Skin of body (tissue), 3 donors: ENCODE measurements at places on chromosomes 16 and 17.

GRCh38 chr17:66398617-66399016 is 96.2 kb downstream of the PRKCA start:
- DNase-seq = no peak

DNA sequence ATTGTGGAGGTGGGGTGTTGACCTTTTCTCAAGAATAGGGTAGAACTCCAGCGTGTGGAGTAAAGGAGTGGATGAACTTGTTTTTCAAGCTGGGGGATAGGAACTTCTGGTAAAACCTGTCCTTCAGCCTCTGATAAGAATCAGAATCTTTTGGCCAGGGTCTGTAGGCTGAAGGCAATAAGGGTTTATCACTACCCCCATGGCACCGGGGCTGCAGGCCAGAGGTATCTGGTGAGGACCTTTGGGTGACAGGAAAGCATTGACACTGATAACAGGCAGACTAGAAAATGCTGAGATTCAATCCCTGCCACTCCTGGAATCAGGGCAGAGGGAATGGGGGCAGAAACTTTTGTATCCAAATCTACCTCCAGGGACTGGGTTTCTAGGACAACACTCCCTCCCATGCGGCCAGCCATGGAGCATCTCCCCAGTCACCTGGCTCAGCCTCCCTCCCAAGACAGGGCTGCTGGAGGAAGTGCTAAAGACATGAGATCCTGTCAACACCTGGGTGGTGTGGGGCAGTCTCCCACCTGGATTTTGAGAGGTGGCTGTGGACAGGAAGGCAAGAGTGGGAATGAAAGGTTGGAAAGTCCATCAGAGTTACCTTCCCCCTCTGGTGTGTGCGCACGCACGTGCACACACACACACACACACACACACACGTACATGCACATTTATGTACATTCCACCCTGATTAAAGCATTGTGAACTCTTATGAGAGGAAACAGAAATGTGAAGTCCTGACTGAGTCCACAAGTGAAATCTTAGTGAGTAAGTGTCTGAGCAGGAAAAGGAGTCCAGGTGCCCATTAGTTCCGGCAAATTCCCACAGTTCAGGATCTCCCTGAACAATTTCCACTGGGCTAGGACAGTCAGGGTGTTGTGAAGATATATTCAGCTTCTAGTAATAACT is 53.1 kb upstream of the MARCHF10 start:
- DNase-seq = no peak

DNA sequence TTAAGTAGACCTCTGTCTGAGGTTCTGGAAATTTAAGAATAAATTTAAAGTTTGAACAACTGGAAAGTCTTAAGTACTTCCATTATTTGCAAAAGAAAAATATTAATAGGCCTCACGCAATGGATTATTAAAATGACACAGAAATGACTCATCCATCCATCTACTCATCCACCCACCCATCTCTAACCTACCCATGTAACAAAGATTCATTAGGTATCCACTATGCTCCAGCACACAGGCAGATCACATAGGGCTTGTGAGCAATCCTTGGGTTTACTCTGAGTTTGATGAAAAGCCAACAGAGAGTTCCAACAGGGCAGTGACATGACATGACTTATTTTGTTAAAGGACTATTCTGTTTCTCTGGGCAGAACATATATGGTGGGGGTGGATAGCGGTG is 93.3 kb downstream of the HELZ start:
- DNase-seq = no peak

- DNase-seq = no peak
Measured at GRCh38 chr16:11503566-11503965, 83.2 kb downstream of the LITAF start.

GRCh38 chr16:70454222-70455034 is at the start of gene FCSK:
TSS of gene FCSK (plus strand) at chr16:70454595. CDS start at chr16:70463191, 8,596 bp downstream.
- DNase-seq = peak; percentile 61

GRCh38 chr17:59355030-59355701 is 23.7 kb downstream of the YPEL2 start:
- DNase-seq = no peak

GRCh38 chr16:28597692-28598261 is 927 bp upstream of the SULT1A2 start:
- DNase-seq = no peak

GRCh38 chr17:50818921-50819657 is 16.3 kb upstream of the WFIKKN2 start:
- DNase-seq = no peak

DNA sequence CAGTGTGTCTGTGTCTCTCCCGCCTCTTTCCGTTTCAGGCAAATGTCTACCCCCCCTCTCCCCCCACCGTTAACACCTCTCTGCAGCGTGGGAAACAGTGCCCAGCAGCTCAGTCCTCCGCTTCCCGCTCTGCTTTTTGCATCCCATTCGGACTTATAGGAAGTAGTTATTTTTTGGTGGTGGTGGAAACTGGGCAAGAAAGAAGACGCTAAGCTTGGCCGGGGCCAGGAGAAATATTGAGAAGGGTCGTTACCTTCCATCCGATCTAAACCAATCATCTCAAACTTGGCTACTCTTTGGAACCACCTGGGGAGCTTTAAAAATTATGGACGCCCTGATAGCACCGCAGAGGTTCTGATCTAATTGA is 499 bp upstream of the HLF start:
- DNase-seq = no peak

GRCh38 chr16:66923247-66923731 is 2.0 kb downstream of the RRAD start:
- no peak for DNase-seq

DNA sequence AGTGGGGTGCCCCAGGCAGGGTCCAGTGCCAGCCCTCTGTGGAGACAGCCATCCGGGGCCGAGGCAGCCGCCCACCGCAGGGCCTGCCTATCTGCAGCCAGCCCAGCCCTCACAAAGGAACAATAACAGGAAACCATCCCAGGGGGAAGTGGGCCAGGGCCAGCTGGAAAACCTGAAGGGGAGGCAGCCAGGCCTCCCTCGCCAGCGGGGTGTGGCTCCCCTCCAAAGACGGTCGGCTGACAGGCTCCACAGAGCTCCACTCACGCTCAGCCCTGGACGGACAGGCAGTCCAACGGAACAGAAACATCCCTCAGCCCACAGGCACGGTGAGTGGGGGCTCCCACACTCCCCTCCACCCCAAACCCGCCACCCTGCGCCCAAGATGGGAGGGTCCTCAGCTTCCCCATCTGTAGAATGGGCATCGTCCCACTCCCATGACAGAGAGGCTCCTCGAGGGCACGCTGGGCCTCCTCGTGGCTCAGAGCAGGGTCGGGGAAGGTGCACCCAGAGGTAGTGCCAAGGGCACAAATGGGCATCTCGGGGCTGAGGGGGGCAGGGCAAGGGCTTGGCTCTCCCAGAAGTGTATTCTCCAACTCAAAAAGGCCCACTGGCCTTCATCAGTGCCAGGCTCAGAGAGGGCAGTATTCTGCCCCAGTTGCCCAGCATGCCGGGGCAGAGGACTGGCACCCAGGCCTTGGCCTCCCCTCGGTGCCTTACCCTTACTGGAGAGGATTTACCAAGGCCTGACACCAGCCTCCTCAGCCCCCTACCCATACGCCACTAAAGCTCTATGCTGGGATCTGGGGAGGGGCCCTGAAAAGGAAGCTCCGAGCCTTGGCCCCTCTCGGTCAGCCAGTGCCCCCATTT is at the start of gene CDH5:
Gene CDH5 (plus strand): TSS at position 259 of the 867 bp plus-strand sequence. CDS start 12,647 bp downstream, outside the sequence.
- peak; percentile 30 for DNase-seq

DNA sequence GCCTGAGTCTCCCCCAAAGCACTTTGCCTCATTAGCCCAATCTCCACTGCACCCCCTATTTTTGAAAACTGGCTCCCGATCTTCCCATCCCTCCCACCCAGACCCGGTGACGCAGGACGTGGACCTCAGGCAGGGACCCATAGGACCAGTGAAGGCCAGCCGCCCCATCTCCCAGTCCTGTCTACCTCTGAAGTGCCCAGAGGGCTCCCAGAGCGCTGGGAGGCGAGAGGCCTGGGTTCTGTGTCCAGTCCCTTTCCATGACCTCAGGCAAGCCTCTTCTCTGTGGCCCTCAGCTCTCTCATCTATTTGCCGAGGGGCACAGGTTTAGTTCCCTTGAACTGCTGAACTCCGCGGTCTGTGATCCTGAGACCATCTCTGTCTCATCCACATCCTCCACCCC is 714 bp downstream of the TNS4 start:
- no peak for DNase-seq

- DNase-seq = no peak
Measured at GRCh38 chr17:69907132-69907847, 167.7 kb upstream of the KCNJ16 start.

DNA sequence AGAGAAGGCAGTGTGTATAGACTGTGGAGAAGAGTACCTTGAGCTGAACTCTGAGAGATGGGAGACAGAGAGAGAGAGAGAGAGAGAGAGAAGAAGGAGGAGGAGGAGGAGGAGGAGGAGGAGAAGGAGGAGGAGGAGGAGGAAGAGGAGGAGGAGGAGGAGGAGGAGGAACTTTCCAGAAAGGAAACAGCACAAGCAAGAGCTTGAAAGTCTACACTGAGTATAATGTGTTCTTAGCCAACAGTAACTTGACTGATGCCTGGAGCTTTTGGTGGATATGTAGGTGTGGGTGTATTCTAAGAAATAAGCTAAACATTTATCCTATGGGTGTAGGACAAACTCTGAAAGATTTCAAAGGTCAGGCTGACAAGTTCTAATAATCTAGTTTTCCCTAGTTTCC is 116.4 kb downstream of the SNX11 start:
- no peak for DNase-seq

GRCh38 chr17:1650731-1651558 is 1.3 kb upstream of the RILP start:
- no peak for DNase-seq

DNA sequence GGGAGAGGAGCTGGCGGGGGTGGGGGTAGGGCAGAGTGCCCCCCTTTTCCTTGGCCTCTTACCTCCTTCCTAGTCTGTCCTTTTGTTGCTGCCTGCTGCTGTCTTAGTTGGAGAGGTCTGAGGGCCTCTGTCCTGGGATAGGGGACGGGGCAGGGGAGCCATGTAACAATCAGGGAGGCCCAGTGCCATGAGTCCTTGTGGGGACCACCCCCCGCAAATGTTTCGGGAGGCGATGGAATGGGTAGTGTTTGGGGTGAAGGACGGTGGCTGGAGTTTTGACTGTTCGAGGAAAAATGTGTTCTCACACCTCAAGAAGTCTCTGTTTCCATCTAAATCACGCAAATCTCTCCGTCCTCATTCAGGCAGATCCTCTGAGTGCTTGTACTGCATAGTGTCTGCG is 99.0 kb downstream of the OR1D5 start:
- DNase-seq = no peak

DNA sequence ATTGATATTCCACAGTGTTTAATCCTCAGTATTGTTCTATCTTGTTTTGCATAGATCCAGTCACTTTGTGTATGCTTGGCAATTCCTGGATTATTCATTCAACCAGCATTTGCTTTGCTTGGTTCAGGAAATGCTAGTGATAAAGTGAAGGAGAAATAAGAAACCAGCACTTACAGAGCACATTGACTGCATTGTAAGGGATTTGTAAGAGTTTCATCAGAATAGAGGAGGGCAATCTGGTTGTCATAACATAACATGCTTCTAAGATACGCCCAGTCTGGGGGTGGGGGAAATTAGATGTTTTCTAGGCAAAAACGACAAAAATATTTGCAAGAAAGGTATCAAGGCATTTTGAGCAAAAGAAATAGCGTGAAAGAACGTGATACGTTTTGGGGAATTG is 40.4 kb downstream of the TNRC6A start:
- DNase-seq = no peak

GRCh38 chr17:2634361-2634960 is 41.0 kb downstream of the PAFAH1B1 start:
- DNase-seq = no peak

DNA sequence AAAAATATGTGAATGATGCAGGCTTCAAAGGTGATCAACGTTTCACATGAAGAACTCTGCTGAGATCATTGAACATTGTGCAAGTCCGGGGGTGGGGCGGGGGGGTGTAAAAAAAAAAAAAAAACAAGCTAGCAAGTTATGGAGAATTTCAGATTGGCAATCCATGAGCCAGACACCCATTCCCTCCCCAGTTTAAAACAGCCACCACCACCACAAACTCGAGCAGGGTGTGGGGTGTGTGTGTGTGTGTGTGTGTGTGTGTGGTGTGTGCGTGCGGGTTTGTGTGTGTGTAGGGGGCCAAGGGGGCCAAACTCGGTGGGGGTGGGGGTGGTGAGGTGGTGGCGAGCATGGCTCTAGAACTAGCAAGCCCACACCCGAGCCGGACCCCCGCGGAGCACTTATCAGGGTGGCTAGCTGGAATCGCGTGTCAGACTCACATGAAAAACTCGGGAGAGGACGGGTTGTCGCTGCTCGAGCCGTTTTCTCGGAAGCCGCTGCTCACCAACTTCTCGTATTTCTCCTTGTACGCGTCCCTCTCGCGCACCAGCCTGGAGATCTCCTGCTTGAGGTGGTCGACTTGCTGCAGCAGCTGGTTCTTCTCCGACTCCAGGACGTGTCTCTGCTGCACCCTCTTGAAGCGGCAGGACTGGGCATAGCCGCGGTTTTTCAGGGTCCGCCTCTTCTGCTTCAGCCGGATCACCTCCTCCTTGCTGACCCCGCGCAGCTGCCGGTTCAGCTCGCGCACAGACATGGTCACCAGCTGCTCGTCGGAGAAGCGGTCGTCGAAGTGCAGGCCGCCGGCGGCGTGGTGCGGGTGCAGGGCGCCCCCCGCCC is 2.0 kb downstream of the MAF start:
- DNase-seq = peak; percentile 23

- no peak for DNase-seq
Measured at GRCh38 chr17:5068236-5068635, 10.0 kb upstream of the ZFP3 start.

DNA sequence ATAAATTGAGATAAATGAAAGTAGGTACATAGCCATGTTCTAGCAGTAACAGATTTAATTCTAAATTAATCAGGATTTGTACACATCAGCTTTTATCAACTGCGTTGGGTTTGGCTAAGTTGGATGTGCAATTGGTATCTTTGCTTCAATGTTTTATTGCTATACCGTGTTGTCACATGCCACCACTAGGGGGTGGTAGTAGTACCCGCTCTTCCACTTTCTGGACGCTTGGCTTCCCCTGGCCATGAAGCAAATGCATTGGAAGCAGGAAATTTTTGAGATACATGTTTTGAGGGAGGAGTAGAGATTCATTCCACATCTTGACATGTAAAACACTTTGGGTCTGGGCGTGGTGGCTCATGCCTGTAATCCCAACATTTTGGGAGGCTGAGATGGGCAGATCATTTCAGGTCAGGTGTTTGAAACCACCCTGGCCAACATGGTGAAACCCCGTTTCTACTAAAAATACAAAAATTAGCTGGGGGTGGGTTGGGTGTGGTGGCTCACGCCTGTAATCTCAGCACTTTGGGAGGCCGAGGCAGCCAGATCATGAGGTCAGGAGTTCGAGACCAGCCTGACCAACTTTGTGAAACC is 58.6 kb downstream of the EMP2 start:
- DNase-seq = peak; percentile 8

- no peak for DNase-seq
Measured at GRCh38 chr17:65942592-65942991, 249.3 kb downstream of the CEP112 start.
